CD4-positive, alpha-beta T cell treated with Interleukin-12 subunit alpha and Interleukin-12 subunit beta, for 1 hour (primary cell): ENCODE measurements at places on chromosomes 4 and X.
A peak's percentile ranks its signal among the peaks of the same experiment; 100 is the strongest.

DNA sequence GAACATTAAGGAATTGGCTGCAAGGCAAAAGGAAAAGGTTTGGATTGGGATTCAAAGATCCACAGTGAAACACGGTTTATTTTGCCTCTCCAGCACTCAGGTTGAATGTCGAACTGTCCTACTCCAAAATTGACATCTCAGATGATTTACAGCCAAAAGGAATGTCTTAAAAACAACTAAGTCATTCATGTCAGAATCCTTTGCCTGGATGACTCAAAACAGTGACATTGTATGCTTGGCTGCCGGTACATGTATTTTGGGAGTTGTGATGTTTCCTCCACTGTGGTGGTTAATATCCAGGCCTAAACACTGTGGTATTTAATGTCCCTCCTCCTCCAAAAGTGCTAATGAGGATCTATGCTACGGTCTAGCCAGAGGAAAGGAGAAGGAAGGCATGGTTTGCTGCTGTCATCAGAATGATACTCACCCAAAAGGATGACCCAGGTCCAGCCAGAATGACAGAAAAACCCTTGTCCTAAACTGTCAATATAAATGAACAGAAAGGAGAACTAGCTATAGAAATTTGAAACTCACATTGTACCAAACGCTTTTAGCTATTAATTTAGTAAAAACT, 20.9 kb downstream of the PGM2 start:
- no peak for DNase-seq

GRCh38 chrX:86148024-86148511, at the start of gene DACH2:
DACH2 (plus strand) TSS chrX:86148451.
- peak; percentile 44 for DNase-seq

DNA sequence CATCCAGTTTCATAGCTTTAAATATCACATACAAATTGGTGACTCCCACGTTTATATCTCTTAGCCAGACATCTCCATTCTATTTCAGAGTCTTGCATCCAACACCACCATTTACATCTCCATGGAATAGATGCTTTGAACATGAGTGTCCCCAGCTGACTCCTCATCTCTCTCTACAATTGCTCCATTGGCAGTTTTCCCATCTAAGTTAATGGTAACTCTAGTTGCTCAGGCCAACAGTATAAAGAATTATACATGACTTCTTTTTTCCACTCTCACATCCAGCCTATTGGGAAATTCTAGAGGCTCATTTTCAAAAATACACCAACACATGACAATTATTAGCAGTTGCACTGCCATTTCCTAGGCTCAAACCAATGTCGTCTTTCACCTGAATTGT, 388.2 kb downstream of the STIM2 start:
- no peak for DNase-seq

DNA sequence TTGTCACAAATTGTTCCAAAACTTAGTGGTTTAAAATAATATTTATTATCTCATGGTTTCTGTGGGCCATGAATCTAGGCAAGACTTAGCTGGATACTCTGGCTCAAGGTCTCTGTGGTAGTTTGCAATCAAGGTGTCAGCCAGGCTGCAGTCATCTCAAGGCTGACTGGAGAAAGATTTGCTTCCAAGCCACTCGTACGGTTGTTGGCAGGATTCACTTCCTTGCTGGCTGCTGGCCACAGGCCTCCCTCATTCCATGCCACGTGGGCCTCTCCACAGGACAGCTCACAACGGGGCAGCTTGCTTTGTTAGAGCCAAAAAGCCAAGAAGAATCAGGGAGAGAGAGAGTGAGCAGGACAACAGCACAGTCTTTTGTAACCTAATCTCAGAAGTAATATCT, 101.4 kb downstream of the WWC2 start:
- DNase-seq, result no peak

- DNase-seq, result peak; percentile 41
These were observed 325.5 kb downstream of the BCOR start for GRCh38 chrX:39772057-39772832.

DNA sequence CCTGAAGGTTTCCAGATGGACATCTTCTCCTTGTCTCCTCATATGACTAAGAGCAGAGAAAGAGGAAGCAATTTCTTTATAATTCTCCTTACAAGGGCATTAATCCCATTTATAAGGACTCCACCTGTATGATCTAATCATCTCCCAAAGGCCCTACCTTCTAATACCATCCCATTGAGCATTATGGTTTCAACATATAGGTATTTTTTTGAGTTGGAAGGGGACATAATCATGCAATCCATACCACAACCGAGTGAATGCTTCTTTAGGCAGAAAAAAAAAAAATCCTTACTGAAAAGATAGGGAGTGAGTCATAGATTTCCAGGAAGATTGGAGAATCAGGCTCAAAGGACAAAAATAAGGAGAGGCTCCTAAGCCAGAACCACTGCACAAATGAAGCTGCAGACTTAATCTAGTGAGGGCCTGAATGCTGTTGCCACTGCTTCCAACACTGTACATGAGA, 312.5 kb upstream of the HS3ST1 start:
- no peak for DNase-seq

DNA sequence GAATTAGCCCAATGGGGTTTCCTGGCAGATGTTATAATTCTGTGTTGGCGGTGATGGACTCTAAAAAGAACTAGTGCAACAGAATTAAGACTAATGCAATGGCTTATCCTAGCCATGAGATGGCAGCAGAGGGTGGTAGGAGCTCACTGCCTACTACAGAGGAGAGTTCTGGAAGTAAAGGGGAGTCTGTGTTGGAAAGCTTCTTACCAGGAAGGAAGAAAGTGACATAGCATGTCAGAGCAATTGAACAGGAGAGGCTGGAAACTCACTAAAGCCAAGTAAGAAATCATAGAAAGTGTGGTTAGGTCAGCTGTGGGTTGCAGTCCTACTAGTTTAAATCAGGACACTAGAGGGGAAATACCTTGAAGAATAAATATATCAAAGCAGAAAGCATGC, 6.3 kb upstream of the TRPC5OS start:
- DNase-seq, result peak; percentile 4

GRCh38 chrX:53357799-53358530, 64.5 kb downstream of the SMC1A start:
- no peak for DNase-seq

DNA sequence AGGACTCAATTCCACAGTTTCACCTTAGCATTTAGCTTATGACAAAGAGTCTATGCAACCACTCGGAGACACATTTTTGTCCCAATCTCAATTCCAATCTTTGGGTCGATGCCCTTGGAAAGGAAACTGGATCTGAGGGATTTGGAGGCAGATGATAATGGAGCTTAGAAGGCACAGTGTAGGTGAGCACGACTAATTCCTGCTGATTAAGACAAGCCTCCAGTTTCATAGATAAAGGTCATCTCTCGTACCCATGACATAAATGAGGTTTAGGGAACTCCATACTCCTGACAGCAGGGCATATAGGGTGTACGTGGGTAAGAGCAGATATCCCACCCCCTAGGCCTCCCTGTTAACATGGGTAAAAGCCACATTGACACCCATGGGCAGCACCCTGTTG, 24.4 kb upstream of the ZNF718 start:
- no peak for DNase-seq

DNA sequence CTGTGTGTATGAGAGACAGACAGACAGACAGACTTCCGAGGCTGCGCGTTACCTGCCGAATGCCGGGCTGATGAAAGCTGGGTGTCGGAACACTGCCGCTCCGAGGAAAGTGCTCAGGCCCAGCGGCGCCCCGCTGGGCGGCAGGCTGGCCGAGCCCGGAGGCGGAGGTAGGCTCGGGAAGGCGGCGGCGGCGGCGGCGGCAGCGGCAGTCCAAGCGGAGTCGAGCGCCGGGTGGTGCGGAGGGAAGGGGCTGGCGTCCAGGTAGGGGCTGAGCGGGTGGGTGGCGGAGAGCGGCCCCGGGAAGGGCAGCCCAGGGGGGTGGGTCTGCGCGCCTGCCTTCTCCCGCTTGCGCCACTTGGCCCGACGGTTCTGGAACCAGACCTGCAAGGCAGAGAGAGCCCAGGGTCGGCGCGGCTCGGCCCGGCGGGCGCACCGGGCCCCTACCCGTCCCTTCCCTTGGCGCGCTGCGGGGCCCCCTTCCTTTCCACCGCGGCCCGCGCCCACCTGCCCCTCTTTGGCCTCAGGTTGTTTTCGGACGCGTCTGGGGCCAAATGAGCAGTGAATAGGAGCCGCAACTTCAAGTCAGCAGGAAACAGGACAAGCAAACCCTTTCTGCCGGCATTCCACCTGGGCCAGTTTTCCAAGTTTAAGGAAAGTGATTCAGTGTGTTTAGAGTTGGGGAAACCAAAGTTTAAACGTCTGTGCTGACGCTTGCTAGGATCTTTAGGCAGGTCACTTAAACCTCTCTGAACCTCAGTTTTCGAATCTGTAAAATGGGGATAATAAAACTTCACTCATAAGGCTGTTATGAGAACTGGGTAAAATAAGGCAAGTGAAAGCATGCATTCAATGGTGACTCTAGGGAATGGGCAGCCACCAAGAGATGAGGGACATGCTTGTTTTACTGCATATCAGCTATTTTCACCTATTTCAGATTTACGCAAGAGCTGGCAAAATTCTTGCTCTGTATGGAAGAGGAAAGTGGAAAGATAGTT, 8.4 kb downstream of the ARX start:
- DNase-seq, result no peak

DNA sequence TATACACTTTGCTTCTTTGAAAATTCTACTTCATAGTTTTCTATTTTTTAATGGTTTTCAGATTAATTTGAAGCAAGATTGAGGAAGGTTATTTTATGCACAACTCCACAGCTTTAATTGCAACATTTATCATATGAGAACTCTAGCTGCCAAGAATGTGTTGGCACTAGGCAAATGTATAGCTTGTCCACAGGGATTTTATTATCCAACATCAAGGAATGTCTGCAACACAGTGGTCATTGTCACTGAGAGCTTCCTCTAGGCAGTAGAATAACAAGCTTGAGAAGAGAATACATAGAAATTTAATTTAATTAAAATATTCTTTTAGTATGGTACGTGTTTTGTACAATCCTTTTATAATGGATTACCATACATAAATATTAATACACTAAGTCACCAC, 1600.8 kb downstream of the ARAP2 start:
- no peak for DNase-seq

DNA sequence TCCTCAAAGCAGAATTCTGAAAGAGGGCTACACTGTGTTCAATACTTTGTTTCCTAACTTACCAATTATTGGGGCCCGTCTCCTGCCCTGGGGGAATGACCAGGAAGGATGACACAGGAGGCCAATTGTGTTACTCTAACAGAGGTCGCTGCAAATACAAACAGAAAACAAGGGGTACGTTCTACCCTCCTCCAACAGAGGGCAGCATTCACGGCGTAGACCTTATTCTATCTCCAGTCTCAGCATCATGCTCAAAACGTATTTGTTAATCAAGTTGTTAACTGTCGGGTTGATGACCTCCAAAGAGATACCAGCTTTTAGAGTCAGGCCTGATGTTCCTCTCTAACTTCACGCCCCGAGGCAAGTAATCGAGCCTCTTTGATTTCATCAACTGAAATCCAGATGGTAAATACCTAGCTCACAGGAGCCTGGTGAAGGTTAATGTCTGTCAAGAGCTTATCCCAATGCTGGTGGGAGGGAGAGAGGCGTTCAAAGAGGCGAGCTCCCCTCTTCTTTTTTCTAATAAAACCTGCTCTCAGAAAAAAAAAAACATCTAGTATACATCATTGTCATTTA, 181.0 kb upstream of the KCNIP4 start:
- no peak for DNase-seq

- DNase-seq, result no peak
These were observed 7.8 kb upstream of the TMPRSS11D start for GRCh38 chr4:67891645-67892044.

DNA sequence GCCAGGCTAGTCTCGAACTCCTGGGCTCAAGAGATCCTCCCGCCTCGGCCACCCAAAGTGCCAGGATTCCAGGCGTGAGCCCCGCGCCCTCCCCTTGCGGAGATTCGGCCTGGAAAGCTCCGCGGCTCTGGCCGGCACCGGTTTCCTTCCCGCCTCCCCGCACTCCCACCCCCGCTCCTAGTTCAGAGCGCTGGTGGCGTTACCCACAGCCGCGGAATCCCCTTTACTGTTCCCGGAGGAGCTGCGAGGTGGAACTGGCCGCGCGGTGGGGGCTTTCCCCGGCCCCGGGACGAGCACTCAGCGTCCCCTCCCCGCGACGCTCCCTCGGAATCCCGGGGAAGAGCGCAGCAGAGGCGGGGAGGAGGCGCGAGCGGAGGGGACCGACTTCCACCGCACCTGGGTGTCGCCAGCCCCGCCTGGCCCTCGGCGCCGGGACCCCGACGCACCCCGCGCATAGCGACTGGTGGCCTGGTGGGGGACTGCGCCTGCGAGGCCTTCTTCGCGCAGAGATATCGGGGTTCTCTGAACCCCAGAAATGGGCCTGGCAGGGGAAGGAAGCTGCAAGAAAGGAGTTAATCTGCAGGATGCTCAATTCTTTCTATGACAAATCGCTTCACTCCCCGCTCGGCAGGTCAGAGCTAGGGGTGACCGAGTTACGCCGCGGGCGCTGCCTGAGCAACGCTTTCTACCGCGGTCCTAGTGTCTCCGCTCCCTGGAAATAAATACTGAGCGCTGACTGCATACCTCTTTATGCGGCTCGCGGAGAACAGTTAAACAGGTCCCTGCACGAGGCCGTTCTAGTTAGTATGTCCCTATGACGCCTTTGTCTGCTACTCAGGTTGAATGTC, 14.6 kb upstream of the SLC25A4 start:
- peak; percentile 29 for DNase-seq

DNA sequence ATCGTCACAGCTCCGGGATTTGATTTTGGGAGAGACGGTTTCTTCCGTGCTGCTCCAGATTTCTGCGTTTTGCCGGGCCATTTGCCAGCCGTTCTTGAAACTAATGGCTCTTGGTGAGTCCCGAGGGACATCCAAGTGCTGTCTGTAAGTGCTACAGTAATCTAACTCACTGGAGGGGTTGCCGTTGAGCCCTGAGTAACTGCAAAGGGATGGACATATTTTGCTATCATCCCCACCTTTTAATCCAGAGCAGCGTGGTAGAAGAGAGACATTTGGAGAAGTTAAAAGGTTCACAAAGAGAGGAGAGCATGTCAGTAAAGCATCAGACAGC, 88.9 kb upstream of the PDLIM3 start:
- no peak for DNase-seq

DNA sequence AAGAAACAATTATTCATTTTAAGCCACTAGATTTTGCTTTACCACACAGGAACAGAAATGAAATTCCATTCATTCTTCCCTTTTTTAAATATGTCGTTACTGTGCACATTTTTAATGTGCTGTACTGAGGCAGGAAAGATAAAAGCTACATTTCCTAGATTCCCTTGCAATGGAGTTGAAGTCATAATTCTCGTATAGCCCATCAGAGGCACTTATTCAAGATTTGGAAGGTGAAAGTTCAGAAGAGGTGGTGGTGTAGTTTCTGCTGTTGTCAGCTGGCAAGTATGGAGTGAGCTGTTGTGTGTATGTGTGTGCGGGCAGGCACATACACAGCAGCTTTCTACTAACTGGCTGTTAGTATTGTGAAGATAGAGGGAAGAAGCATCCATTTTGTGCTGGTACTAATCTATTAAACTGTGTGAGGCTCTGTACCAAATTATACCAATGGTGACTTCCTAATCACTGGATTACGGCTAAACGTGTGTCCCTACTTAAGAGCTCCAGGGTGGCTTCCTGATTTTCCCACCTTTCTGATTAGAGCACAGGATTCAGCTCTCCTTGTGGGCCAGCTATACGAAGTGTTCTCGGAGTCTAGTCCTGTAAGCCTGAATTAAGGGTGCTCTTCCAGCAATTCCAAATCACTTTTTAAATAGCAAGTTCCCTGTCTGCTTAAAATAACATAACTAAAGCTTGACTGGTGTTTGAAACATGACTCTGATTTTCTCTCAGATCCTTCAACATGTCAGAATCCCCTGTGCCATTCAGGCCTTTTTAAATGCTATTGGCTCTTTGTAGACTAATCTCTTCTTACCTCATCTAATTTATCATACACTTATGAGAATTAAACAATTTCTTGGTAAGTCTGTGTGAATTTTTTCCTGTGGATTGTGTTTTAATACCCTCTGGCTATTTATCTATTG, 43.8 kb downstream of the PDS5A start:
- no peak for DNase-seq
